ENCODE measurements at places on chromosomes 6 and 20. TPM values are rescaled to one million over a fixed set of nuclear protein-coding genes. Genes with fewer than 3 reads are reported as not detected.

The PMEPA1 gene
- total RNA-seq: 68.4 TPM

The PTGIS gene
- total RNA-seq: 465 TPM

The CLPSL1 gene
- not detected for total RNA-seq

- DNase-seq: no peak
Observed at GRCh38 chr20:9241721-9242427, 173.0 kb downstream of the PLCB4 start.

DNA sequence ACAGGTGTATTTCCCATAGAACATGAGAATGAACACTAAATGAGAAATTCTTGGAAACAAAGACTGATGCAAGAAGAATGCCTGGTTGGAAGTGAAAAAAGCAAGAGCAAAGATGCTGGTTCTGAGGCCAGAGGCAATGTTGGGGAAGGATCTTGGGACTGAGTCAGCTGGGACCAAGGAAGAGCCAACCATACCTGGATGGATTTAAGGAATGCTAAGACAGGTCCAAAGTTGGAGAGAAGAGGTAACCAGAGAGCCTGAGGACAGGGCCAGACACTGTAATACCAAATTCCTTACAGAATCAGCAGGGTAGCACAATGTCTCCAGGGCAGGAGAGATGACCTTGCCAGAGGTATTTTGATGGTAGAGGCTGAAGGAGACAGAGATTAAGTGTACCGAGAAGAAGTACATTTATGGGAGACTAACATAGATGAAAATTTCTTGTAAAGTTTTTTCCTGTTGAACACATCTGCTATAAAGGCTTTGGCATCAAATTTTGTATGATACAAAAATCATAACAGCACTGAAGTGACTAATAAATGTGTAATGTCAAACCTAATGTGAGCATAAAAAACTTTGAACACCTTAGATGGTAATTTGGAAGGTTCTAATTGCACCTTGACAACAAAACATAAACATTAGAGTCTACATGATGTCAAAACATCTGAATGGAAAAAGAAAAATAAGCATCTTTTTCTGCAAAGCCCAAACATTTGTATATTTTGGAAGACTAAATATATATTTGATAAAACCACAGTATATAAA is 221.7 kb upstream of the MARCKS start:
- no peak for DNase-seq

DNA sequence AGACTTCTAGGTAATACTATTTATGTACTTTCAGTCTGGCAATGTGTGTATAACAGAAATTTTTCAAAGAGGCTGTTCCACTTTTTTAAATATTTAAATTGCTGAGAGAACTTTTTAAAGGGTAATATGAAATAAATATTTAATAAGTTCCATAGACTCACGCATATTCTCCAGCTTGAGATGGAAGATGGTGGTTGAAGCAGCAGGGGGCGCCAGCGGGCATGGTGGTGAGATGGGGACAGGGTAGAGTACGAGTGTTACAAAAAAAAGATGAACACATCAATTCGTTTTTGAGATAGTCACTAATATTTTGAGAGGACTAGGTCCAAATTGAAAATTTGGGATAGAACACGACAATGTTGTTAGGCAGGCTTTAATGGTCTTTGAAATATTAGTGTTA is 68.4 kb downstream of the RSPO3 start:
- DNase-seq: peak; percentile 3

DNA sequence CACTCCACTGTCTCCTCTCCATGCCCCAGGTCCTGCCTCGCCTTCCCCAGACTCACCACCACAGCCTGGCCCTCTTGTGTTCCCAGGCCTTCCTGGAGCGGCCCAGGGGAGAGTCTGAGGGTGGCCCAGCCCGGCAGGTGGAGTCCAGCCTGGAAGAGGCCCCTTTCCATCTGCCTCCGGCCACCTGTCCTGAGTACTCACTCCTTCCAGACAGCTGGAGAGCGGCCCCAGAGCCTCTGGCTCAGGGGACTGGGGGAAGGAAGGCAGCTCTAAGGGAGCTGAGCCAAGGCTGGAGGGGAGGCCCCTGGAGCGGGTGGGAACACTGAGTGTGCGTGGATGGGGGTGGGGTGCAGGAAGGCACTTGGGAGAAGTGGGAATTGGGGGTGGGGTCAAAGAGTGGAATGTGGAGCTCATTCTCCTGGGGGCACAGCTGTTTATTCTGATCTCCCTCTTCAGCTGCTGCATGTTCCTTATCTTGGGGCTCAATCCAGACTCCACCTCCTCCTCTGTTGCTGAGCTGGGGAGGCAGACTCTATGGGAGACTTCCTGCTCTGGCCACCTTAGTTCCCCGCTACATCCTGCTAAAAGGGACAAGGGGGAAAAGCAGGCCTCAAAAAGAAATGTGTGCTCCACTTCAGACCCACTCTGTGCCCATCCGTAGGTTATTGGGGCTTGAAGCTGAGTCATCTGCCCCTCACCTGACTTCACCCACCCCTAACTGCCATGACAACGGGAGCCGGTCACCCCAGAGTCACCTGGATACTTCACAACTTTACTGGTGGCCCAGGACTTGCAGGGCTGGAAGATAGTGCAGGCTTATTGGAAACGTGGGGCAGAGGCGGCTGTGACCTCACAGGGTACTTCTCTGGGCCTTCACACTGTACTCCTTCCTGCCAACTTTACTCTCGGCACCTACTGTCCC is 19.5 kb upstream of the TAF8 start:
- no peak for DNase-seq

- no peak for DNase-seq
Observed at GRCh38 chr6:36147294-36147693, 17.0 kb downstream of the MAPK13 start.

DNA sequence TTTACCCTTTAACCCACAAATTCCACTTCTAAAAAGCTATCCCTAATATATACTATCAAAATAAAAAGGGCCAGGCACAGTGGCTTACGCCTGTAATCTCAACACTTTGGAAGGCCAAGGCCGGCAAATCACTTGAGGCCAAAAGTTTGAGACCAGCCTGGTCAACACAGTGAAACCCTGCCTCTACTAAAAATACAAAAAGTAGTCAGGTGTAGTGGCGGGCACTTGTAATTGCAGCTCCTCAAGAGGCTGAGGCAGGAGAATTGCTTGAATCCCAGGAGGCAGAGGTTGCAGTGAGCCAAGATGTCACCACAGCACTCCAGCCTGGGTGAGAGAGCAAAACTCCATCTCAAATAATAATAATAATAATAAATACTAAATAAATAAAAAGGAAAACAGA is 82.5 kb downstream of the TRIM27 start:
- DNase-seq: no peak
